Type B pancreatic cell (in vitro differentiated cells): ENCODE measurements at places on chromosomes 7 and 10. TPM values are rescaled to one million over a fixed set of nuclear protein-coding genes. Genes with fewer than 3 reads are reported as not detected.

- DNase-seq = no peak
These were observed 61.5 kb upstream of the ELMO1 start for GRCh38 chr7:37510043-37510634.

DNA sequence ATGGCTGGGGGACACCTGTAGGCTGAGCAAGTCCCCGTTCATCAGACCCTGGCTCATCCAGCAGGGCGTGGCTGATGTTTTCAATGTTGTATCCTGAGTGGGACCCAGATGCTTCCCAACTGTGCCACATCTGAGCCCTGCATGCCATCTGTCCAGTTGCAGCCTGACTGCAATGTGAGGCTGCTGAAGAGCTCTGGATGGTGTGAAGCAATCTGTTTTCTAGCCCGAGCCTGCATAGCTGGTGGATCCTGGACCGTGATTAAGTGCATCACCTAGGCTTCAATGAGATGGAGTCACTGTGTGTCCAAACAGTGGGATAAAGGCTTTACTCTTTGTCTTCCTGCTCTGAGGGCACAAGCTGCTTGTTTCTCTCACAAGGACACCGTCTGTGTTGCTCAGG is 99.8 kb downstream of the TCF7L2 start:
- DNase-seq = no peak

TNS3 gene
- 48.8 and 138 TPM in 2 replicates for total RNA-seq

ADRA2A gene
- 16.1 and 19.3 TPM in 2 replicates for total RNA-seq

GRCh38 chr7:153320681-153321080 is 561.1 kb downstream of the ACTR3B start:
- DNase-seq = no peak

TIAL1 gene
- total RNA-seq = 132 and 153 TPM in 2 replicates

- DNase-seq = no peak
These were observed 2.1 kb upstream of the BNIP3 start for GRCh38 chr10:131983780-131984179.

FAM25C gene
- total RNA-seq = not detected in 2 replicates

DNA sequence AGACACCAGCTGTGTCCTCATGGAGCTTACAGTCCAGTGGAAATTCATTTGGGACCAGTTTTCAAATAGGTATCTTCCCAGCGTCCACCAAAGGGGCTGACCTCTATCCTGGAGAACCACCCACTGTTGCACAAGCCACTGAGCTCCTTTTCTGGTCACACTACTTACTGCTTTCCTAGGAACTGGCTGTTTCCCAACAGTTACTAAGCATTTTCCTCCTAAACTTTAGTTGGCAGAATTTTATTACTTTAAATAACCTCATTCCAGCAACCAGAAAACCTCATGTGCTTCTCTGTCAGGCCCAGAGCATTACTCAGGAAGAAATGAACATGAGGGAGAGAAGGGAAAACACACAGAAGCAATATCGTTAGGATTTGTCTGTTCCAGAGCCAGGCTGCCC is 183.1 kb downstream of the GPAM start:
- no peak for DNase-seq

KRIT1 gene
- 34.8 and 43.5 TPM in 2 replicates for total RNA-seq

DNA sequence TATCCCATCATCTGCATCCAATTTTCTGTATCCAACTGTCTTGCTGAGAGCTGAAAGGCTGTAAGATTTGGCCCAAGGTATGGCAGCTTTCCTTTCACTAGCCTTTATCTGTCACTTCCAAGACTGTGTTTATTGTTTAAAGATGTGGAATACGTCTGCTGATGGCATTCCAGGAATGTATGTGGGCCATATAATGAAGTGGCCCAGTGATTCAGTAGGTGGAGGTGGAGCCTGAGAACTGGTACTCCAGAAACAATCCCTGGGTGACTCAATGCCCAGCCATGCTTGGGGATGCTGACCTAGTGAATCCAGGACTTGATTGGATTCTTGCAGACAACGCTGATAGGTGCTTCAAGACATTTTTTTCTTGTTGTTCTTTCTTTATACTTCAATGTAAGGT is 13.5 kb downstream of the NEUROD6 start:
- no peak for DNase-seq

GRCh38 chr10:112446055-112446854 is 459 bp downstream of the ZDHHC6 start:
- DNase-seq = no peak

FOXP2 gene
- total RNA-seq = 3.4 and 24.0 TPM in 2 replicates
